Activated naive CD4-positive, alpha-beta T cell treated with anti-CD3 and anti-CD28 coated beads, Interleukin-2, amount 10 ng/mL, durations not matched to agents 5 hours and 36 hours (primary cell): ENCODE measurements at places on chromosomes 11 and 22. TPM values are rescaled to one million over a fixed set of nuclear protein-coding genes. Genes with fewer than 3 reads are reported as not detected.

The CRYBB1 gene
- not detected for total RNA-seq

The CAPN1 gene
- total RNA-seq = 168 TPM

The MIOX gene
- not detected for total RNA-seq

The SCGB1C1 gene
- not detected for total RNA-seq

The PRSS23 gene
- 1.1 TPM for total RNA-seq

The KCNQ1OT1 gene
- total RNA-seq = 0.20 TPM

The CENPM gene
- 65.7 TPM for total RNA-seq

The VWCE gene
- total RNA-seq = 2.5 TPM

The GAB4 gene
- not detected for total RNA-seq

The SORL1 gene
- 193 TPM for total RNA-seq

The OR5A2 gene
- not detected for total RNA-seq

The SLC25A45 gene
- total RNA-seq = 35.5 TPM

The SYT13 gene
- not detected for total RNA-seq

The CLMP gene
- 0.66 TPM for total RNA-seq

The FAU gene
- total RNA-seq = 1,282 TPM

The FLRT1 gene
- total RNA-seq = not detected

The GNG3 gene
- not detected for total RNA-seq

The RNH1 gene
- 84.3 TPM for total RNA-seq

The RAB38 gene
- 0.82 TPM for total RNA-seq
